ENCODE measurements at places on chromosomes 6 and 20.

- DNase-seq, result no peak
Observed at GRCh38 chr6:104268389-104268788, 591.3 kb downstream of the HACE1 start.

- DNase-seq, result no peak
Observed at GRCh38 chr20:50774515-50774914, 20.3 kb upstream of the BCAS4 start.

GRCh38 chr6:22133357-22133756 lies 163.5 kb downstream of the PRL start:
- no peak for DNase-seq

DNA sequence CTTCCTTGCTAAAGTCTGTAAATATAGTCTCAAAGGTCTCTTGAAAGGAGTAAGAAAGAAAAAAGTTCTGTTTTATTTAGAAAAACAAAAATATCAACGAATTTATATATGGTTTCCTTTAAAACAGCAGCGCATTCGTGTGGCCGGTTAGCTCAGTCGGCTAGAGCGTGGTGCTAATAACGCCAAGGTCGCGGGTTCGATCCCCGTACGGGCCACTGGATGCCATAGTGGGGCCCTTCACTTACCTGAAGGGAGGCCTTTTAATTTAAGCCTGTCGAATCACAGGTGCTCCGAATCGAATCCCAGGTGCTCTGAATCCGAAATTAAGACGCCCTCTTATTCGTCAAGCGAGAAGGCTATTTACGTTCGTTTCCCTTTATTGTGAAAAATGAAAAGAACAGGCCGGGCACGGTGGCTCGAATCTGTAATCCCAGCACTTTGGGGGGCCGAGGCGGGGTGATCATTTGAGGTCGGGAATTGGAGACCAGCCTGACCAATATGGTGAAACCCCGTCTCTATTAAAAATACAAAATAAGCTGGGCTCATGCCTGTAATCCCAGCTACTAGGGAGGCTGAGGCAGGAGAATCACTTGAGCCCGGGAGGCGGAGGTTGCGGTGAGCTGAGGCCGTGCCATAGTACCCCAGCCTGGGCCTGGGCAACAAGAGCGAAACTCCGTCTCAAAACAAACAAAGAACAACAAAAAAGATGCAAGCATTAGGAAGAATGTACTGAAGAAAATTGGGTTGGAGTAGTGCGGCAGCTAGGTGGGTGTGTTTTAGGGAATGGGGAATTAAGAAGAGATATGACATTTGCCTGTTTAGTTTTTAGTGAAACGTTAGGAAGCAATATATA lies 195.8 kb upstream of the ZNF184 start:
- peak; percentile 86 for DNase-seq

DNA sequence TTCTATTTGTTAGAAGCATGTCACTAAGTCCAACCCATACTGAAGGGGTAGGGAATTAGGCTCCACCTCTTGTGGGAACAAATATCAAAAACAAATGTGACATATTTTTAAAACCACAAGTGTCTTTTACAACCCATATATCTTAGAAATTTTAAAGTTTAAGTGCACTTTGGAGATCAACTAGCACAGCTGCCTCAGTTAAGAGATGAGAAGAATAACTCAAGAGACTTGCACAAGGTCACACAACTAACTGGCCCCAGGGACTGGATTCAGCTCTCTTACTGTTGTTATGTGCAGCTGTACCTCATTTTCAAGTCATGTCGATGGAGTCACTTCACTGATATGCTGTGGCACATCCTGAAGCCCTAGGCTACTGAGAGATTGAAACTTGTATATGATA lies 102.9 kb upstream of the BMP2 start:
- no peak for DNase-seq

GRCh38 chr6:53322188-53323029 lies 26.3 kb downstream of the ELOVL5 start:
- DNase-seq, result peak; percentile 51

DNA sequence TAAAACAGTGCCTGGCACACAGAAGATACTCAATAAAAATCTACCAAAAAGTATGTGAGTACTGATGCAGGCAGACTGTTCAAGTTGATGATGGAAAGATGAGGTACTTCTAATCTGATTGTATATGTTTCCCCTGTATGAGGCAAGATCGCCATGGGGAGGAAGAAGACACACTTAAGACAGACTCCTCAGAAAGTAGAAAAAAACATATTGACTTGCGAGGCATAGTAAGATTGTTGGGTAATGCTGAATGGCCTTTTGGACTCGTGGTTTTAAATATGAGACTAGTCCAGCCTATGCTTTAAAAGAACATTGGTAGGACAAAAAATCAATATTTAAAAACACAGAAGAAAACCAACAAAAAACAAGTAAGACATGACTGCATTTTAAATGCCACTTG lies 72.6 kb downstream of the SHPRH start:
- no peak for DNase-seq

GRCh38 chr6:81331526-81331925 lies 421.0 kb downstream of the TENT5A start:
- DNase-seq, result no peak

DNA sequence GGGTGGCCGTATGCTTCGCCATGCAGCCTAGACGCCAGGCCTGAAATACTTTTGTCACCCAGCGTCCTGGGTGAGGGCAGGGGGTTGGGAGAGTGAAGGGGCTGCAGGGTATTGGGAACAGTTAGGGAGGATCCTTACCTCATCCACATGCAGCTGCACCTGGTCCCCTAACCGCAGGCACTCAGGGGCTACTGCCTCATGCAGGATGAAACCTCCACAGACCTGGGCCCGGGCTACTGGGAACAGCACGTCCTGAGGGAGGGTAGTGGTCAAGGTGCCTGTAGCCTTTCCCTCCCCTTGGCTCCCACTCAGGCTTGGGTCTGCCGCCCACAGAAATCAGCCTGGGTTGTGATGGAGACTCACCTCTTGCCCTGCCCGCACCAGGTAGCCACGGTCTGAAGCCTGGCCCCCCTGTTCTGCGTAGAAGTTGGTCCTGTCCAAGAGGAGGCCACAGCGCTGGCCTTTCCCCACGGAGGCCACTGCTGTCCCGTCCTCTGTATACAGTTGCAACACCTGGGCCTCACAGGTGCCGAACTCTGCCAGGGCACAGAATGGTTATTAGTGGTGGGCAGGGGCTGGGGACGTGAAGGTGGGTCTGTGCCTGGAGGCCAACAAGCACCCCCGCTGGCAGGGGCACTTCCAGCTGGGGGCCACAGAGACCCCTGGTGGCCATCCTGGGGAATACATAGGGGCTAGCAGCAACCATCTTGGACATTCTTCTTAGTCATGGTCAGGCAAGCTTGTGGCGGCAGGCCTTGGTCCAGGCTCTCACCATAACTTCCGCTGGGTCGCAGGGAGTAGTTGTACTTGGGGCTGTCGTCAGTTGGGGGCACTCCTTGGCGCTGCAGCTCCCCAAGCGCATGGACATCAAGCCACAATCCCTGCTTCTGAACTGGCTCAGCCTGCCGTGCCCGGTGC lies 8.6 kb downstream of the AARS2 start:
- peak; percentile 71 for DNase-seq

- DNase-seq, result peak; percentile 93
Observed at GRCh38 chr6:111265842-111266241, 178.5 kb downstream of the SLC16A10 start.

- DNase-seq, result peak; percentile 59
Observed at GRCh38 chr6:39188571-39188970, 40.7 kb downstream of the KCNK5 start.

GRCh38 chr6:159104163-159104925 lies 59.6 kb upstream of the TAGAP start:
- peak; percentile 87 for DNase-seq

DNA sequence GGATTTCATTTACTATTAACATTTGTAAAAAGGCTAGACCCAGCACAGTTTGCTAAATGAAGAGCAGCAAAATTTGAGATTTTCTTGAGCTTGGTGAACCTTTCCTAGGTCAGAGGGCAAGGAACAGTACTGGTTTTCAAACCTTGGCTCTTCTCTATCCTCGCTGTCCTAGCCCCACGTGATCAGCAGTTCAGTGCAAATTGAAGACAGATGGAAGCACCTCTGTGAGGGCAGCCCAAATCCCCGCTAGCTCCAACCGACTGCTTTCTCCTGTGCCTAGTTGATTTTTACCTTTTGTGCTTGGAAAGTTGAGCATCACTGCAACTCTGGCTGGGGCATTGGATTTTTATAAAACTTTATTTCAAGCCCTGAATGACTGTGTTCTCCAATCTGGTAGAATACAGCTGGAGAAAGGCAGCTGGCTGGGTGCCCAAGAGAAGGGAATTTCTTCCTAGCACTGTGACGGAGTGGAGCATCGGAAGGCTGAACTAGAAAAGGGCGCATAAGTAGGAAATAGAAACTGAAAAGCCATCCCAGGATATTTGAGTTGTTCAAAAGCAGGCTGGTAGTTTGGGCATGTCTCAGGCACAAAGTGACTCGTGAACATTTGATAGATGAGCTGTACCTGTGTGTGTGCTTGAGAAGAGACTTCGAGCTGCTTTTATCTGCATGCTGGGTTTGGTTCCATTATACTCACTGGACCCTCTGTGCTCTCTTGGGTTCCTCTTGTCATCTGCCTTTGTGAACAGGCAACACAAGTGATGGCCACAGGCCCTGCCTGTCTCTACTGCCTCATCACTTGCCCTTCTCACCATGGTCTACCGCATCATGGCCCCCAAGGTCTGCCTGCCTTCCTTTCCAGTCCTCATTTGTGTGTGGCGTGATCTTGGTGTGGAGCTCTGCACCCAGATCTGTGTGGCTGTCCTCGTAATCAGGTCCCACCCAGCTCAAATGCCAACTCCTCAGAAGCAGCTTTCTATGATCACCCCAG lies 2.3 kb downstream of the RNF114 start:
- no peak for DNase-seq

DNA sequence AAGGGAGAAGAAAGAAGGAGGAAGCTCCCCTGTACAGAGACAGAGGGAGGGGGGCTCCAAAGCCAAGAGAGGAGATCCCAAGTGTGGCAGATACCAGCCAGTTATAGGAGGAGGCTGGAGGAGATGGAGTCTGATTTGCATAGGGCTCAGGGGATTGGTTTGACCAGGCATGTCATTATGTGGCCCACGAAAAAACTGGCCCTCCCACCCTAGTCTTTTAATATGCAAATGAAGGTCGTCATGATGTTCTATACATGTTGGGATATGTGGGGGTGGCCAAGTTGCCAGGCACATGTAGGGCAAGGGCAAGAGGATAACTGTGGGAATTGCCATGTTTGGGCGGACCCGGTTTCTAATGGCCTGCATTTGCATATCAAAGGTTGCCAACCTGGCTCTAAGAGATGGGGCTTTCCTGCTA lies 17.6 kb upstream of the ZFP64 start:
- no peak for DNase-seq

DNA sequence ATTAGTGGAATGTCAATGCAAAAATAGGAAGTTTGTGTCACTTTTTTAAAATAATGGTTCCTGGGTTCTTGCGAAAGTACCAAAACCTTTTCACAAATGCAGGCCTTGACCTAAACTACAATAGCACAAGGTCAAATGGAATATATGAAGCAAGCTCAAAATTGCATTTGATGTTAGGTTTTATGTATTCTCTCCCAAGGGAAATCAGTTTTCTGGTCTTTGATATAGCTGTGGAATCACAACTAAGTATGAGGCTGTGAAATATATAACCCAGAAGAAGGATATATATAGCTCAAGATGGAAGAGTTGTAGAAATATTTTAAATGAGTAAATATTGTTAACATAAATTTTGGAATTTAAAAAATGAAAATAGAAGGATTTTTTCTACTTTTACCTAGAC lies 327.3 kb downstream of the RIMS1 start:
- DNase-seq, result no peak

- no peak for DNase-seq
Observed at GRCh38 chr6:21792177-21792576, 198.6 kb downstream of the SOX4 start.

GRCh38 chr6:151391471-151392413 lies at the start of gene ZBTB2:
Gene ZBTB2, minus strand, starts transcription at chr6:151391559. Its CDS starts 17,922 bp downstream, at chr6:151373637.
- DNase-seq, result peak; percentile 76

DNA sequence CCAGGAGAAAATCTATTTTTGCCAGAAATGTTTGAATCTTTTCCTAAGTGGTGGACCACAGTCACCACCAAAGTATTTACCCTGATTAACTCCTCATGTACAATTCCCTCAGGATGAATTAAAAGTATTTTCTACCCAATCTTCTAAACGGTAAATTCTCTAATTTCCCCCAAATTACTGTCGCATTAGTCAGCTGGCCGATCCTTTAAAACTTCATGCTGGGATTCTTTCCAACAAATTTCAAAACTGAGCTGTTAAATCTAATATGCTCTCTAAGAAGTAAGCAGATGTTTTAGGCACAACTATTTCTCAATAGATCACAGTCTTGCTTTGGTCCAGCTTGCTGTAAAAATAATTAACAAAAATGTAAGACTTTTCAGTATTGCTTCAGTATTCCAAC lies 447.2 kb downstream of the FRK start:
- no peak for DNase-seq

DNA sequence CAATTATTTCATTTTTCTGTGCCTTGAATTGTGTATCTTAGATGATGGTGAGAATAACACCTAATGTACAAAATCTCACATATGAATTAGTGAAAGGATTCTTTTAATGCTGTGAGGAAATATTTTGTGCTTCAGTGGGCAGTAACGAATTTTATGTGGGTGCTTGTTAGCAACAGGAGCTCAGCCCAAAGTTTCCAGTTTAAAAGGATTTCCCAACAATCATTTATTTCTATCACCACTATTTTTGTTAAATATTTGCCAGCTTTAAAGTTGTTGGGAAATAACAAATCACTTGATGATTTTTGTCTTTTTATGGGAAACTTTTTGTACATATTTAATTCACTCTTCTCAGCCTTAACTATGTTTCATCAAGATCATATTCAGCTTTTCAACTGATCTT lies 111.8 kb downstream of the QKI start:
- no peak for DNase-seq

GRCh38 chr6:121959501-121959900 lies 440.0 kb upstream of the HSF2 start:
- DNase-seq, result no peak

DNA sequence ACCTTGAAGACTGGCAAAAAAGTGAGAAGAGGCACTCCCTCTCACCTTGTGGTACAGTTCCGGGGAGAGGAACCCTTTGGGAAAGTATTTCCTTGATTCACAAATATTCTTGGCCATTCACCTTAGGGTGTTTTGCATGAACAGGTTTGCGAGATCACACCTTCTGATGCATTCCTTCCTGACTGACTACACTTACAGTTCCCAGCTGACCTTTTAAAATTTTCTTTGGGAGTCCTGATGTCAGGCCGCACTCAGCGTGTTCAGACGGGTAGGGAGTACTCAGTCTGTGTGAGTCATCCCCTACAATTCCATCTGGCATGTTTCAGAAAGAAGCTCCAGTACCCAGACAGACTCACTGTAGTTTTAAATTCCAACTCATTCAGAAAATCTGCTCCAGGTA lies 1.7 kb downstream of the ADGRF4 start:
- DNase-seq, result no peak

GRCh38 chr6:161832622-161833021 lies 558.8 kb upstream of the AGPAT4 start:
- no peak for DNase-seq

DNA sequence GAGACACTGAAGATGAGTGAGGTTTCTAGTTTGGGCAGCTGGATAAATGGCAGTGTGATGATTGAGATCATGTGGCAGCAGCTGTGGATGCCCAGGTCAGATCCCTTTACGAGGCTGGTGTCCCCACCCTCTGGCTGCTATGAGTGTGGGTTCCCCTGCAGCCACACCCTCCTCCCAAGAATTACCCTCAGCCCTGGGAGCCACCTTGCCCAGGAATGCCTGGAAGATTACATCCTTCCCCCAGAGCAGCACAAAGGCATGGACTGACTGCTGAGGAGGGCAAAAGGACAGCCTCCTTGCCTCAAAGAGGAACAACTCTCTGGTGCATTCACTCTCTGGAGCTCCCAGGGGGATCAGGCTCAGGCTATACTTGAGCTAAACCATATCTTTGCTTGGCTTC lies 15.0 kb upstream of the PKHD1 start:
- DNase-seq, result no peak
